ENCODE measurements at places on chromosomes 11 and 22.

DNA sequence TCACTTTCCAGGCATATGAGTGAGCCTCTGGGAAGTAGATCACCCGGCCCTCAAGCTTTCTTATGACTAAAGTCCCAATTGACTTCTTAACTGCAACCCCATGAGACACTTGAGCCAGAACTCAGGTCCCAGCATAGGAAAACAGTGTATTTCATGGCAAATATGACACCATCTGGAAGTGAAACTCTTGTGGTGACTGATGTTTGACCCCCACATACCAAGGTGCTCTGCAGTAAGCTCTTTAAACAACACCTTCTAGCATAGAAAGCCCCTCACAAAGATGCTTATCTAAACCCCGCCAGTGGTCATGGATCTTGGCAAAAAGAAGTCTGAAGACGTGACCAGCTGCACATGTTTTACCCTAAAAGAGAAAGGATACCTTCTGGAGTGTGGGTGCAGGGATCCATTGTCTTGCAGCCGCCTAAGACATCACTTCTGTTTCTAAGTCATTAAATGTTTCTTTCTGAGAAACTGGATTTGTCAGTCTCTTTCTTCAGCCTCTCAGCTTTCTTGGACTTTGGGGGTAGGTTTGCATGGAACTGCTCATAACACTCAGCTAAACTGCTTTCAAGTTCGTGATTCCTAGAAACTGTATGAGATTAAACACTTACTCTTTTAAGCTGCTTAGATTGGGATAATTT is 7.4 kb upstream of the PELI3 start:
- DNase-seq: no peak

DNA sequence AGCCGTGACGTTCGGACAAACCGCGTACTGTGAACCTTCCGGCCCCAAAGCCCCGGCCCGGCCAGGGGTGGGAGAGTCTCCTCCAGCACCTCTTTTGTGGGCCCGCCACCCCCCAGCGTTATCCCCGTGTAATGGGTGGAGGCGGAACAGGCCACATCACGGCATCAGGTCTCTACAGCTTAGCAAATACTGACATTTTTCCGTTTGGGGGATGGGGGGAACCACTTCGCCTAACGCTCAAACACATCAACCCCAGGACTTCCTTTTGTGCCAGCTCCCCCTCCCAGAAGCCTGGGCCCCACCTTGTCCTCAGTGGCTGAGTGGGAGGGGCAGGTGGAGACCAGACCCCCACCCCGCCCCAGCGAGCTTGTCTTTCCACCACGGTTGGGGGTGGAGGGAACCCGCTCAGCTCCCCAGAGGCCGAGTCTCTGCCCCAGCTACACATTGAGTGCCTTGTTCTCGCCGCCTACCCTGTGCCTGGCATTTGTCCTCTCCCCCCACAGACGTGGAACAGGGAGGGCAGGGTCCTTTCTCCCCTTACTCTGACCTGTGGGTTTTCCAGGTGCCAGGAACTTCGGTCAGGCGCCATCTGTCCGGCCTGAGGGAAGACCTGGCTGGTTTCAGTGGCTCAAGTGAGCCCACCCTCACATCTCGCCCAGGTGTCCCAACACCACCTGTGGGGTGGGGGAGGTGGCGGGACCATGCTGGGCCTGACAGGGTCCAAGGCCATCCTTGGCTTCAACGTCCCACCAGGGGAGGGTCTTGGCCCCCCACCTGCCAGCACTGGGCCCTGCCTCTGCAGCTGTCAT is 29.6 kb downstream of the SBF1 start:
- DNase-seq: no peak

GRCh38 chr22:22507743-22508273 is 734 bp downstream of the ZNF280B start:
- DNase-seq: no peak

GRCh38 chr22:39512026-39512425 is 8.3 kb upstream of the ATF4 start:
- no peak for DNase-seq

- DNase-seq: no peak
Measured at GRCh38 chr11:27088353-27088752, 47.7 kb downstream of the BBOX1 start.

DNA sequence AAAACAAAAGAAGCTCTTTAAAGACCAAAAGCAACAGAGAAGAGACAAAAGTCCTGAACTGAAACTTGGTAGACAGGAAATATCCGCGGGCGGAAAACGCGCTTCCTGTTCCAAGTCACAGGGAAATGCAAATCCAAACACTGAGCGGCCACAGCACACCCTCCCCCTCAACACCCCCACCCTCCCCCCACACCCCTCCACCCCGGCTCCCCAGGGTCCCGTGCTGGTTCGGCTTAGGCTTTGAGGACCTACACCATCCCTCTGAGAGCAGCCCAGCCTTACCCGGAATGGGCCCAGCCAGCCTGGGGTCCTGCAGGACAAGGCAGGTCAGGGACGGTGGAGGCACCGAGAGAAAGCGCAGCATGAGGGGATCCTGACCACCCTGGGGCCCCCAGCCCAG is 160.4 kb downstream of the BRD1 start:
- no peak for DNase-seq

DNA sequence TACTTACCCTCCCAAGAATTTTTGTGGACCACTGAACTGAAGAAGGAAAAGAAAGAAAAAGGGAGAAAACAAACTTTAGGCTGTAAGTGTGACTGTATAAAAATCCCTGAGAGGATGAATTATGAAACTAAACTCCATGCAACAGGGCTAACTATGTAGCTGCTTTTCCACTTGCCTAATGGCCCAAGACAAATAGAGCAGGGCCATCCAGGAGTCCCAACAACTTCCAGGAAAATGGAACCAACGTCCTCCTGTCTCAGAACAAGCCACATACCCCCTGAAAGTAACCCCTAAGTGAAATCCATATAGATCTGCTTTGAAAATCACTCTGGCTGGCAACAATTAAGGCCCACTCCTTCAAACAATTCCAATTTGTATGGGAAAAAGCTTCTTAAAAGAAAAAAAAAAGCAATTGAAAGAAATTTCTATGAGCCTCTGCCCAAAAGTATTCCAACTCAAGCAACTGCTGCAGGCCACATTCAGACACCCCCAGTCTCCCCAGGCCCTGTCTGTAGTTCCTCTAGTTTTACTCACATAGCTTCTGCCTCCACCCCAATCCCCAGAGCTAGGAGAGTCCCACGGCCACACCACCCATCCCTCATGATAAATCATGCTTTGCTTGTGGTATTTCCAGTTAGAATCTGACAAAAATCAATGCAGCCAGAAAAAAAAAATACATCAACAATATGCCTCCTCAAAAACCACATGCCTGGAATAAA is 12.7 kb downstream of the RBFOX2 start:
- DNase-seq: no peak

DNA sequence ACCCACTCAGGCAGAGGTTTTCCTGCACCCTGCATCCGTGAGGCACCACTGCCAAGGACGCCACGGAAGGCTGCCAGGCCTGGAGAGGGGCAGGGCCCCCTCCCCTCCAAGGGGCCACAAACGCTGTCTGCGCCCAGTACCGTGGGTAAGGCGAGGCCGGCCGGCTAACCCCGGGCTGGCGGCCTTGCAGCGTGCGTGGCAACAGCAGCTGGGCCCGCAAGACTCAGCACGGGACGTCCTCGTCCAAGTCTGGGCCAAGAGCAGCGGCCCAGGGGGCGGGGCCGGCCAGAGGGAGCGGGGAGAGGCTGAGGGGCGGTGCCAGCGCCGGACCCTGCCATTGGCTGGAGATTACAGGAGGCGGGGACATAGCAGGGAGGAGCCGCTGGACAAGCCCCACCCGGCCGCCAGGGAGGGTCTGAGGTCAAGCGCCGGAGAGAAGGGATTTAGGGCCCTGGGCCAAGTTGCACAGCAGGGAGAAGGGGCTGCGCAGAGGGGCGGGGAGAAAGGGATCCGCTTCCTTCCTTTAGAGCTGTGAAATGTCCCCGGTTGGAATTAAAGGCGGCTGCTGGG is 16.0 kb downstream of the SLC43A1 start:
- no peak for DNase-seq

DNA sequence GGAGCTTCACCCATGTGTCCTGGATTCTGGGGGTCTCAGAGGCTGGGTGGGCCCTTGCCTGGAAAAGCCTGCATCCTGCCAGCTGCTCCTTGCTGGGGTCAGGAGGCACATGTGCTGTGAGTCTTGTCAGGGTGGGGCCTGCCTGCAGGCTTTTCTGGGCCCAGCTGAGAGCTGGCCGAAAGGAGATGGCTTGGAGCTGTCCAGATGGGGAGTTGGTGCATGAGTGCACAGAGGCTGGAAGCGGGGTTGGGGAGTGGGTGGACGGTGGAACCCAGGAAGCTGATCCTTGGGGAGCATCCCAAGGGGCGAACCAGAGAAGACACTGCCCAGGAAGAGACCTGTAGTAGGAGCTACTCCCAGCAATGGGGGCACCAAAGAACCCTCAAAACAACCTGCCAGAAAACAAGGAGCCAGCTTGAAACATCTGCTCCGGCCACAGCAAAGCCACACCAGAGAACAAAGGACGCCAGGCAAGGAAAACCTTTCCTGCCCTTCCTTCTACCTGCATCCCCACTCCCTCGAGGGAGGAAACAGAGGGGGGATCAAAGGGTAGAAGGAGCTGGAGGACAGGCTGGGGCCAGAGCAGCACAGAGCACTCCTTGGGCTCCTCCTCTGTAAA is 8.2 kb upstream of the KCTD17 start:
- no peak for DNase-seq

DNA sequence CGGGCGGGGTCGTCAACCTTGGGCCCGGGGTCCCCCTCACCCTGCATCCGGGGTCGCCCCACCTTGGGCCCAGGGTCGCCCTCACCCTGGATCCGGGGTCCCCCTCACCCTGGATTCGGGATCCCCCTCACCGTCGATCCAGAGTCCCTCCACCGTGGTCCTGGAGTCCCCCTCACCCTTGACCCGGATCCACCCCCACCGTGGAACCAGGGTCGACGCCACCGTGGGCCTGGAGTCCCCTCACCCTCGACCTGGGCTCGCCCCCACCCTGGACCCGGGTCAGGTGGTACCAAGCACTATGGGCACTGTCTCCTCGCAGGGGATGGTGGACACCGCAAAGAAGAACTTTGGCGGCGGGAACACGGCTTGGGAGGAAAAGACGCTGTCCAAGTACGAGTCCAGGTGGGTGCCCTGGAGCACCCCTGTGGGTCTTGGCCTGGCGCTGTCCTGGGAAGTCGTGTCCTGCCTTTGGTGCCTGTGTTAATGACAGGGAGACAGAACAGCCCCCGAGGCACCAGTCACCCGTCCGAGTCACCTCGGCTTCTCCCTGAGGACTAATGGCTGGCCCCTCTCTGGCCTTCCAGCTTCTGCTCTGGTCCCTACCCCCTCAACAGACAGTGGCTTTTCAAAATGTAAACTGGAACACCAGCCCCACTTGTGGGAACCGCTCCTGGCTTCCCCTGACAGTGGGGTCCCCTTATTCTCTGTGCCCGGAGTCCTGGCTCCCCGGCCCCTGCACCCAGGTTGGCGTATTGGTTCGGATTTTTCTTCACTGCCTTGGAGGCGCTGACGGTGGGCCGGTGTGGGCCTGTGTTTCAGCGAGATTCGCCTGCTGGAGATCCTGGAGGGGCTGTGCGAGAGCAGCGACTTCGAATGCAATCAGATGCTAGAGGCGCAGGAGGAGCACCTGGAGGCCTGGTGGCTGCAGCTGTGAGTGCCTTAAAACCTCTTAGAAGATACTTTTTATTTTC is 762 bp downstream of the CRELD2 start:
- DNase-seq: no peak

DNA sequence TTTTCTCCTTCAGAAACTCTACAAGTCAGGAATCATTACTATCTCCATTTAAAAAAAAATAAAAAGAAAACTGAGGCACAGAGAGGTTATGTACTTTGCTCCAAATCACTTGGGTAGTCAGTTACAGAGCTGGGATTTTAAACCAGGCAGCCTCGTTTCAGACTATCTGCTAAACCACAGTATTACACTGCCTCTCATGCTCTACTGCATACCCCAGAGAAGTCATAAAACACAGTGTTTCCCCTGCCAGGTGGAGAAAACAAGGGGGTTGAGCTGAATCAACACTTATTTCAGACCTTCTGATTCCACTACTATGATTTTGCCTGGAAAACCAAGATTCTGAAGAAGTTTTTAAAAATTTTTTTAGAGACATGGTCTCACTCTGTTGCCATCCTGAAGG is 132.9 kb upstream of the POU2AF2 start:
- DNase-seq: no peak

DNA sequence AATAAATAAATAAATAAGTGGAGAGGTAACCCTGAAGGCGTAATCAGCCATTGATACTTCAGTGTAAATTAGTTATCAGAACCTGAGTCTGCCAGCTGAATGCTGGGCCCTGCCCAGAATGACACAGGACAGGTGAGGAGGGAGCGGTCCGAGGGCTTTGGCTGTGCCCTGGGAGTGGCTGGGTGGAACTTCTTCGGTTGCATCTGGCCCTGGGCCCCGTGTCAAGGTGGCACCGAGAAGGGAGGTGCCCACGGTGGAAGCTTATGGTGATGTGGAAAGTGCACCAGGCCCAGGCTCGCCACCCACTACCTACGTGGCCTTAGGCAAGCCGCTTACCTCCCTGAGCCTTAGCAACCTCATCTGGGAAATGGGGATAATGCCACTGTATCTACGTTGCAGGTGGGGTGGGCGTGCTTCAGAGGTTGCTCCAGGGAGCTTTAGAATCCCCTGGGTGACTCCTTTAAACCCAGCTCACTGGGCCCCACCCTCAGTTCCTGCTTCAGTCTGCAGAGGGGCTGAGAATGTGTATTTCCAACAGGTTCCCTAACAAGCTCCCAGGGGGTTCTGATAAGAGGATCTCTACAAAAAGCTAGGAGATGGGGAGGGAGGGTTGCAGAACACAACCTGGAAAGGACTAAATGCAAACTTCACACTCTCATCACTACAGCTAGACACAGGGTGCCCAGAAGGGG is 38.8 kb downstream of the TXN2 start:
- no peak for DNase-seq

GRCh38 chr11:66835768-66836405 is 7.4 kb upstream of the RCE1 start:
- no peak for DNase-seq

DNA sequence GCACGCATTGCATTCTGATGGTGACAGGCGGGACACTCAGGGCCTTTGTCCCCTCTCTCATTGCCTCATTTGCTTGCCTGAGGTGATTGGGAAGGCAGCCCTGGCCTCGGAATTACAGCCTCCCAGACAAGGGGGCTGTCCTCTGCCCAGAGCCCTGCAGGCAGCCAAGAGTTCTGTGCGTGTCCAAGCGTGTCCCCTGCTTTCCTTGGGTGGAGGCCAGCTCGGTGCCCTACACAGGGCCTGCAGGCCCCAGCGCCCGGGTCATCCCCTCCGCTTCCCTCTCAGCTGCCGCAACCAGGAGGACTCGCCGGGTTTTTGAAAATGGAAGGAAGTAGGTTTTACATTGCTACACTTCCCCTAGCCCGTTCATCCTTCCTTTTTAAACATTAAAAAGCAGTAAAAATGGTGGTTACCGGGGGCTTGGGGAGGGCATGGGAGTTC is 1.9 kb downstream of the GRAMD4 start:
- no peak for DNase-seq

Data from activated CD4-positive, alpha-beta T cell treated with anti-CD3 and anti-CD28 coated beads for 24 hours (primary cell).